ENCODE measurements at places on chromosomes 4 and X. TPM values are rescaled to one million over a fixed set of nuclear protein-coding genes. Genes with fewer than 3 reads are reported as not detected.

DNA sequence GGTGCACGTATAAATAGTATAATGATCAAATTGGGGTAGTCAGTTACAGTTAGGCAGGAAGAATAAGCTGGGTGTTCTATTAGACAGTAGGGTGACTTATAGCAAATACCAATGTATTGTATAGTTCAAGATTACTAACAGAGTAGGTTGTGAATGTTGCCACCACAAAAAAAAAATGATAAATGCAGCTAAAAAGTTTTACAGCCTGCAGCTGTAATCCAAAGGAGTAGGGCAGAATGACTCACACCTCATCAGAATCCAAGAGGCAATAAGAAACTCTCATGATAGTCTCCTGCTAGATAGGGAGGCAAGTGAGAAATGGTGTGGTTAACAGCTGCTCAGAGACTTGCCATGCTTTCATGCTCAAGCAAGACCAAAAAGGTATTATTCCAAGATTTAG lies 19.6 kb upstream of the TCEAL4 start:
- no peak for DNase-seq

DNA sequence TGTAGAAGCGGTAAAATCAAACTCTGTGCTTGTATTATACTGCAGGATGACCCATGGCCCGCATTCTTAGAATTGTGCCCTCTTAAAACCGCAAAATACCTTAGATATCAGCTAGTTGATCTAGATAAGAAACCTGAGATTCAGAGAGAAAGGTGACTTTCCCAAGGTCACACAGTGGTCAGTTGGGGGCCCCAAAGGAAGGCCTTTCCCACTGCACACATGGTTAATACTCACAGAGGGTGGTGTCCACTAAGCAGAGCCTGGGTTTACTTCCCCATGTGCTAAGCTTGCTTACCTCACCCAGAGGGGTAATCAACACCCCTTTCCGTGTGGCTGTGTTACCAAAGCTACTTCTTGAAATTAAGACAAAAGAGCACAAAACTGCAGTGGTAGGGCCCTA lies 66.3 kb downstream of the RBM47 start:
- no peak for DNase-seq

The P2RY4 gene
- total RNA-seq = not detected

DNA sequence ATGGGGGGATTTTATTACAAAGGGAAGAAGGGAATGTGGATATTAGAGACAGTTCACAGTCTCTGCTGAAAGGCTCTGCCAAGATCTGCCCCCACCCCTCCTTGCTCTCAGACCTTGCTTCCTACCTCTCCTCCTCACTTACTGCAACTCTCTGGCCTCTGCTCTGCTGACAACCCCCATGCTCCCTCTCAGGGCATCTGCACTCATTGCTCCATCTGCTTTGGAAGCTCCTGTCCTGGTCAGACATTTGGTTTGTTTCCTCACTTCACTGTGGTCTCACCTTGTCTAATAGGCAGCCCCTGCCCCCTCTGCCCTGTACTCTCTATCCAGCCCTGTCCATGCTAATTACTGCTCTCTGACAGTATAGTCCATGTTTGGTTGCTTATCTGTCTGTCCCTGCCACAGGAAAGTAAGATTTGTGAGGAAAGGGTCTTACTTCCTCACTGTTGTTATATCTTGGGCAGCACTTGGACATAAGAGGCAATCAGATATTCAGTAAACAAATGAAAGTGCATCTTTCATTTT lies 189.3 kb downstream of the PTTG2 start:
- no peak for DNase-seq

DNA sequence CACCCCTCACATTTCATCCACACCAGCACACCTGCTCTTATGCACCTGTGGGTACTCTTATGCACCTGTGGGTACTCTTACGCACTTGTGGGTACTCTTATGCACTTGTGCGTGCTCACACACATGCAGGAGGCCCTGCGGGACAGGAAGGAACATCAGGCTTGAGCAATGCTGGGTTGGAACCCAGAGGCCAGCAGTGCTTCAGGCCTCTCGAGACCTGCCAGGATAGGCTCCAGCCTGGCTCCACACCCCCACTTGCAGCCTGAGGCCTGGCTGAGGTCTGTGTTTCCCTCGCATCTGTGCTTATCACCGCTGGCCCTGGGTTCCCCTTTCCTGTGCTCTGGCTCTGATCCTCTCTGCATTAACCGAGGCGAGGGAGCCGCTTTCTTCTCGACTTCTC lies 34.7 kb downstream of the SORCS2 start:
- no peak for DNase-seq
